ENCODE measurements at places on chromosomes 3 and 15. TPM values are rescaled to one million over a fixed set of nuclear protein-coding genes. Genes with fewer than 3 reads are reported as not detected.

DNA sequence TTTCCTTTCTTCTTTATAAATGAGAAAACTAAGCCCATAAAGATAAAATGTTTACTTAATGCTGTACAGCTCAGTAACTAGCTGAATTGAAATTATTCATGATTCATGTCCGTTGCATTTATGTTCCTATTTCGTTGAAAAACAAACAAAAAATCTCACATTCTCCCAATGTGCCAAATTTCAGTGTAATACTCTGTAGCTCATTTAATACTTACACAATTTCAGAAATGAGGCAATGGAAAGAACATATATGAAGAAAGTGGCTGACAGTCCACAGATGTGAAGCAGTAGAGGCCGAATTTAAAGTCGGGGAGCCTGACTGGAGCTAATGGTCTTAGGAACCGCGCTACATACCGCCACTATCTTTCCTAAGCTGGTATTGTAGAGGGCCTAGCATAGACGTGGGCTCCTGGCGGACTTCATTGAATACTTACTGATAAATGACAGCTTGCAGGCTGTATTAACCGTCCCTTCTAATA lies 651 bp downstream of the PLSCR2 start:
- DNase-seq, result no peak
- no peaks in the 10 kb centered on the region for H3K27me3 ChIP-seq
- H3K27ac ChIP-seq, result peak overlapping the region; percentile 71
- no peaks in the 10 kb centered on the region for H3K36me3 ChIP-seq

- no peak overlapping the region for H3K27ac ChIP-seq
- H3K4me3 ChIP-seq, result no peak overlapping the region
- no peaks in the 10 kb centered on the region for H3K36me3 ChIP-seq
- DNase-seq, result no peak
- H3K4me1 ChIP-seq, result no peaks in the 10 kb centered on the region
Measured at GRCh38 chr3:85726241-85726640, 767.5 kb downstream of the CADM2 start.

DNA sequence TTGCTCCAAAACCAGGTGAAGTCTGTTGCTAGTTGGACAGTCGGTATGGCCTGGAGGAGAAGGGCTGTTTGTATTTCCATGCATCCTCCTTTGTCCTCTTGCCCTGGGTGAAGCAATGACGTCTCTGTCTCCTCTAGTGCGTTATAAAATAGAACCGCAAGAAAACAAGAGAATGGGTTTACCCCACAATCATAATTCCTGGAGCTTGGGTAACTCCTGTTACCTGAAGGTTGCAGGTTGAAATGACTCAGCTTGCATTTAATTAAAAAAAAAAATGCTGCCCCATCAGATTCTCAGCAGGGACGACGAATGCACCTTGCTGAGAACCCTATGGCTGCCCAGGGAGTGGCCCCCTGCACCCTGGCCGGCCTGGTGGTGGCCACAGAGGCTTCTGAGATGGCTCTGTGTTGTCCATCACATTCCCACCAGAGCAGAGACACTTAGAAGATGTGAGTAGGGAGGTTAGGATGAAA lies 228.2 kb upstream of the BHLHE40 start:
- H3K36me3 ChIP-seq, result no peaks in the 10 kb centered on the region
- peaks cover 22% of the 10 kb centered on the region for H3K4me1 ChIP-seq
- H3K4me3 ChIP-seq, result no peak overlapping the region
- DNase-seq, result no peak
- no peaks in the 10 kb centered on the region for H3K27me3 ChIP-seq

GRCh38 chr3:67215690-67216089 lies 217.6 kb downstream of the KBTBD8 start:
- H3K27ac ChIP-seq, result no peak overlapping the region
- H3K4me1 ChIP-seq, result no peaks in the 10 kb centered on the region
- no peaks in the 10 kb centered on the region for H3K27me3 ChIP-seq
- H3K36me3 ChIP-seq, result no peaks in the 10 kb centered on the region
- H3K4me3 ChIP-seq, result no peak overlapping the region

GRCh38 chr3:177196456-177197040 lies 734 bp downstream of the TBL1XR1 start:
- peak; percentile 54 for DNase-seq
- no peaks in the 10 kb centered on the region for H3K4me1 ChIP-seq

- no peak overlapping the region for H3K27ac ChIP-seq
- no peaks in the 10 kb centered on the region for H3K4me1 ChIP-seq
- no peak overlapping the region for H3K4me3 ChIP-seq
- no peaks in the 10 kb centered on the region for H3K27me3 ChIP-seq
- DNase-seq, result no peak
- H3K36me3 ChIP-seq, result no peaks in the 10 kb centered on the region
Measured at GRCh38 chr15:27844018-27844666, 255.0 kb downstream of the OCA2 start.

- H3K27ac ChIP-seq, result no peak overlapping the region
- H3K36me3 ChIP-seq, result no peaks in the 10 kb centered on the region
- DNase-seq, result no peak
- H3K4me1 ChIP-seq, result no peaks in the 10 kb centered on the region
- no peaks in the 10 kb centered on the region for H3K27me3 ChIP-seq
- no peak overlapping the region for H3K4me3 ChIP-seq
Measured at GRCh38 chr15:96500508-96500907, 170.0 kb downstream of the NR2F2 start.

- DNase-seq, result no peak
- no peak overlapping the region for H3K27ac ChIP-seq
- H3K4me3 ChIP-seq, result no peak overlapping the region
- peaks cover 5% of the 10 kb centered on the region for H3K4me1 ChIP-seq
- H3K27me3 ChIP-seq, result no peaks in the 10 kb centered on the region
Measured at GRCh38 chr15:52730173-52730572, 51.0 kb upstream of the ATOSA start.

DNA sequence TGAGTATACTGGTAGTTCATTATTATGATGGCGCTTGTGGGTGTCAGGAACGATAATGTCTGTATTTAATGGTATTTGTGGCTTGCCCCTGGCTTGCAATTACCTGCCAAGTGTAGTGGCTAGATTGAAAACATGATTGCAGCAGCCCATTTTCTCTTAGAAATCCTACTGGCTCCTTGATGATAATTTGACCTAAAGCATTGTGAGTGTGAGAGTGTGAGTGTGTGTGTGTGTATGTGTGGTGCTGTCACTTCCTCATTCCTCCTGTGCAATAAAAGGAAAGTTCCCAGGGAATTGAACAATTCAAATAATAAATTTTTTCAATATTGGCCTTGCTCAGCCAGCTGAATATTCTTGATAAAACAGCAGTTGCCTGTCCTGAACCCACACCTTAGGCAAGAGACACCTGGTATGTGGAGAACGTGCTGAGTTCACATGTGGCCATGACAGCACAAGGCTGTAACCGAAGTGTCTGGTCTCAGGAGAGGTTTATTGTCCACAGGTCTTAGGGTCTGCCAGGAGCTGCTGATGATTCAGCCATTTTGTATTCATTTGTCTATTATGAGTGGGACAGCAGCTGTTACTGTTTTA lies 193.3 kb downstream of the CD47 start:
- no peak overlapping the region for H3K27ac ChIP-seq
- no peak overlapping the region for H3K4me3 ChIP-seq
- peaks cover 3% of the 10 kb centered on the region for H3K4me1 ChIP-seq
- H3K36me3 ChIP-seq, result no peaks in the 10 kb centered on the region

GRCh38 chr15:69530991-69531664 lies 78.5 kb downstream of the RPLP1 start:
- H3K4me3 ChIP-seq, result no peak overlapping the region
- no peaks in the 10 kb centered on the region for H3K36me3 ChIP-seq
- no peaks in the 10 kb centered on the region for H3K4me1 ChIP-seq
- DNase-seq, result no peak

DNA sequence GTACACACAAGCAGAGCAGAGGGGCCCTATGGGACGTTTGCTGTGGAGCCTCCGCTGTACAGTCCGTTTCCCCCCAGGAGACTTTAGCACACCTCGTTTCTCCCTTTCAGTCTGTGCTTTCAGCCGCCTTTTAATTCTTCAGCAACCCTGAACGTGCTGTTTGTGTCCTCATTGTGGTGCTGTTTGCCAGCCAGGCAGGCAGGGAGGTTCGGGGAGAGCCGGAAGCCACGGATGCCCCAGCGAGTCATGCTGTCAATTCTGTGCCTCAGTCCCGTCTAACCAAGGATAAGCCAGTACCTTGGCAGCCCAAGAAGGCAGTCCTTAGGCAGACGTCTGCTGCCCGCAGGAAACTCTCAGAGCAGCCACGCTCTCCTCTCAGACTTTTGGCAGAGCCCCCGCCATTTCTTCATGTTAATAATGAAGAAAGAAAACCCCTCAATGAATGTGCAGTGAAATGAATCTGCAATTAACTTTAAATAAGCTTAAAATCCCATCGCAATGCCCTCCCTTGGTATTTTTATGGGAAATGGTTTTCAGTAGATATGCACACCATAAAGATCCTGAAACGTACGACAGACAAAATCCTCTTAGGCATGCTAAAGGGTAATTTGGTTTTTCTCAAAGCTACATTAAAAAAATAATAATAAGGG lies 158.6 kb downstream of the UACA start:
- DNase-seq, result peak; percentile 68
- no peaks in the 10 kb centered on the region for H3K36me3 ChIP-seq
- H3K27me3 ChIP-seq, result no peaks in the 10 kb centered on the region
- peaks cover 16% of the 10 kb centered on the region for H3K4me1 ChIP-seq
- H3K27ac ChIP-seq, result no peak overlapping the region

DNA sequence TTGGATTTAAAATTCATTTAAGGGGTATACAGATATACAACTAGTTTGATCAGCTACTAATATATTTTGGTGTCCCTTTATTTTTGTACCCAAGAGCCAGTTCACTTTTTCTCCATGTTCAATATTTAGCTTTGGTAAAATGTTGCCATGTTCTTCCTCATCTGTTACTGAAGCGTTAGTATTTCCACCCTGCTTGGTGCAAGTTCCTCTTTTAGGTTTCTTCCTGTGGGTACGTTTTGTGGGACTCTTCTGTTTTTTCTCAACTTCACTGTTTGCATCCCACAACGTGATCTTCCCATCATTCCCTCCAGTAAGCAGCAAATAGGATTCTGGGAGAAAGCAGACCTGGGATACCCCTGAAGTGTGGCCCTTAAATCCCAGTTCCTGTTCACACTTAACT lies 14.1 kb downstream of the WDR53 start:
- H3K4me1 ChIP-seq, result no peaks in the 10 kb centered on the region
- H3K4me3 ChIP-seq, result no peak overlapping the region
- no peak for DNase-seq
- no peaks in the 10 kb centered on the region for H3K27me3 ChIP-seq
- no peak overlapping the region for H3K27ac ChIP-seq
- H3K36me3 ChIP-seq, result no peaks in the 10 kb centered on the region

DNA sequence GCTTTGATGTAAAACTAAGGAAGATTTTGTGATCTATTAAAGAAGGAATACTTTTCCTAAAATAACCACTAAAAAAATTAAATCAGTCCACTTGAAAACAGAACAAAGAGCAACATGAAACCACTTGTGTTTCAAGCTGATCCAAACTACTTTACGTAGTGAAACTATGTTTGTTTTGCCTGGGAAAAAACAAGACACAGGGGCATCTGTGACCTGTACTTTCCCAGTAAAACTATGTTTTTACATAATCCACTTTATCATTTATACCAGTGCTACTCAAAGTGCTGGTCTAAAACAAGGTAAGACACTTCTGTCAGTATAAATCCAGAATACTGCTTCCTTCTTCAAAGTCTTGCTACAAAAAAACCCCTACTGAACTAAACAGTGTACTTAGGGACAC lies 56.7 kb downstream of the SPG11 start:
- no peak for DNase-seq
- H3K36me3 ChIP-seq, result no peaks in the 10 kb centered on the region
- no peak overlapping the region for H3K4me3 ChIP-seq
- H3K27me3 ChIP-seq, result no peaks in the 10 kb centered on the region
- no peaks in the 10 kb centered on the region for H3K4me1 ChIP-seq

Gene CRBN
- total RNA-seq, result 45.1 TPM

Gene CLEC3B
- total RNA-seq, result 2.9 TPM

Gene GOLGA6C
- not detected for total RNA-seq

Gene BCL2A1
- total RNA-seq, result 1.4 TPM

Gene ATP13A5
- total RNA-seq, result 0.36 TPM

Gene FSD2
- total RNA-seq, result not detected

Gene SPTBN5
- 1.5 TPM for total RNA-seq

Gene EEFSEC
- 20.4 TPM for total RNA-seq

Gene MME
- total RNA-seq, result 1.5 TPM

All from ovary (tissue), 10 donors.